Spleen (tissue), 13 donors: ENCODE measurements at places on chromosomes 1 and 21. TPM values are rescaled to one million over a fixed set of nuclear protein-coding genes. Genes with fewer than 3 reads are reported as not detected.

- no peak overlapping the region for H3K27ac ChIP-seq
- no peaks in the 10 kb centered on the region for H3K4me1 ChIP-seq
- no peaks in the 10 kb centered on the region for H3K36me3 ChIP-seq
- DNase-seq = no peak
- no peak overlapping the region for H3K4me3 ChIP-seq
- no peaks in the 10 kb centered on the region for H3K27me3 ChIP-seq
These were observed 242.6 kb upstream of the CXADR start for GRCh38 chr21:17270229-17270628.

DNA sequence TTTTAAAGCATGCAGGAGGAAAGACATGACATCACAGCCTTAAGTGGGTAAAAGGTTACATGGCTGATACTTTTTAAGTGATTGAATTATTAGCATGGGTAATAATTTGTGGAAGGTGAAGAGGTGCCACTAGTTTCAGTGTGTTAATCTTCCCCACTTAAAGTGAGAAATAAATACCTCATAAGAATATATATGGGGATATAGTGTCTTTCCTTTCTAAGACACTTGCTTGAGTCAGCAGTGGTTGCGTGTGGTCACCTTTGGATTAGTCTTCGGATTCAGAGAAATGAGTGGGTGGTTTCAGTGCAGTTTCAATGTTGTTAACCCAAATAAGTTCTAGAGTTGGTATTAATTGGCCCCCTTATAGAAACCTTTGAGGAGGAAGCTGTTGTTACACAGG lies 94.1 kb downstream of the ADGRL2 start:
- H3K4me3 ChIP-seq = no peak overlapping the region
- DNase-seq = no peak
- no peaks in the 10 kb centered on the region for H3K36me3 ChIP-seq
- no peaks in the 10 kb centered on the region for H3K4me1 ChIP-seq
- no peaks in the 10 kb centered on the region for H3K27me3 ChIP-seq
- no peak overlapping the region for H3K27ac ChIP-seq

DNA sequence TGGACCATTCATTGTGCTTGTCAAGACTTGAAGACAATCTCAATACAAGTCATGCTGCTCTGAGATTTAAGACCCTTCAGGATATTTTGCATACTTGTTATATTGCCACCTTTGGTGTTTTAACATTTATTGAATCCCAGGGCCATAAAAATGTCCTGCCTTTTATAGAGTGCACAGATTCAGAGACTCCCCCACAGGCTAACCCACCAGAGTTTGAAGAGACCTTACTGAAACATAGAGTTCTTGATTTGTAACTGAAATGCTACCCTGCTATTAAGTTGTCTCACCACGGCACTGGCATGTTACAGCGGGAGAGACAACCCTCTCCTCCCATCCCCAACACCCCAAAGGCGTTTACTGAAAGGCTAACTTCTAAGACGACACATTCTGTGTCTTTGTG lies 313.9 kb upstream of the USP24 start:
- H3K4me3 ChIP-seq = no peak overlapping the region
- H3K4me1 ChIP-seq = no peaks in the 10 kb centered on the region
- H3K36me3 ChIP-seq = no peaks in the 10 kb centered on the region

DNA sequence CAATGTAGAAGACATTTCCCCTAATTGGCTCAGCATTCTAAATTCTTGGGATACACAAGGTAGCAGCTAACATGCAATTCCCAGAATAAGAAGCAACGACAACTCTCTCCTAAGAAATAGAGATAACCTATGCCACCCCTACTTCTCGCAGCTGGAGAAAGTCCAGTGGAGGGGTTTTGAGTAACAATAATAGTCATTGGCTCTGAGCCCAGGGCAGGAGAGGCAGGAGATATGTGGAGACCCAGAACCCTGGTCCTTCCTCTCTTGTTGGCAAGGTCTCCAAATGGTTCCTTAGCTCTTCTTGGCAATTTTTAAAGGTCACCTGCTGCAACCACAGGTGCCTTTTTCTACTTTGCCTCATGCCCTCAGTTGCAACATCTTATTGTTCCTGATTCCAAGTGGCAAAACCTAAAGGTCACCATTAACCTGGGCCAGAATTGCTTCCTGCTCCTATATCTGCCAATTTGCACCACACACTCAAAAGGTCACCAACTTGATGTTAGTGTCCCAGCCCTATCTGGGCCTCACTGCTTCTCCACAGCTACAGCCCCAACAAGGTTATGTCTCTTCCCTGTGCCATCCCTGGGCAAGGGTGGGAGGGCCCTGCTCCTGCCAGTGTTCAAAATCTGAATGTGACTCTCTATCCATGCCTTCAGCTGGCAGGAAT lies 36.7 kb downstream of the TBX15 start:
- H3K4me3 ChIP-seq = no peak overlapping the region
- H3K36me3 ChIP-seq = no peaks in the 10 kb centered on the region
- no peak overlapping the region for H3K27ac ChIP-seq
- no peaks in the 10 kb centered on the region for H3K4me1 ChIP-seq
- no peaks in the 10 kb centered on the region for H3K27me3 ChIP-seq

- no peaks in the 10 kb centered on the region for H3K27me3 ChIP-seq
- H3K27ac ChIP-seq = no peak overlapping the region
- H3K36me3 ChIP-seq = no peaks in the 10 kb centered on the region
- no peak overlapping the region for H3K4me3 ChIP-seq
- no peaks in the 10 kb centered on the region for H3K4me1 ChIP-seq
These were observed 71.3 kb upstream of the B3GALNT2 start for GRCh38 chr1:235575597-235575996.

GRCh38 chr1:21938732-21939538 lies 1.8 kb upstream of the HSPG2 start:
- H3K4me3 ChIP-seq = no peak overlapping the region
- peaks cover 16% of the 10 kb centered on the region for H3K27me3 ChIP-seq

- H3K4me1 ChIP-seq = no peaks in the 10 kb centered on the region
- no peak overlapping the region for H3K27ac ChIP-seq
- no peak overlapping the region for H3K4me3 ChIP-seq
- no peaks in the 10 kb centered on the region for H3K36me3 ChIP-seq
- no peak for DNase-seq
These were observed 1727.2 kb downstream of the NCAM2 start for GRCh38 chr21:22725436-22725835.

The CDK11A gene
- total RNA-seq = 69.0 TPM

The SMIM1 gene
- total RNA-seq = 4.6 TPM

The S100A2 gene
- total RNA-seq = 0.60 TPM
